ENCODE measurements at places on chromosomes 1 and 21.

- DNase-seq = no peak
Measured at GRCh38 chr1:58487002-58487401, 59.5 kb downstream of the OMA1 start.

DNA sequence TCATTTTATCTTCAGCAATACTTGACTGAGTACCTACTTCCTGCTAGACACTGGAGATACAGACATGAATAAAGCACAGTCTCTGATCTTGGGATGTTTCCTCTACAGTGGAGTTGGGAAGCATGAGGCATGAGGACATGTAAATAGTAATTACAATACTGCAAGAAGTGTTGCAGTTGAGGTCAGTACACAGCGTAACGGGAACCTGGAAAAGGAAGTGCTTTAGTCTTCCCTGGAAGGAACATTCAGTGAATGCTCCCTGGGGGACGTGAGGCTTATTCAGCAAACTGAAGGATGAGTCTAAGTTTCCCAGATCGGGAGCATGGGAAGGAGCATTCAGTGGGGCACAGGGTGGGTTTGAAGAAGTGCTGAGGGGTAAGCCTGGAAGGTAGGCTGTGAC, 112.4 kb downstream of the PIK3R3 start:
- no peak for DNase-seq

DNA sequence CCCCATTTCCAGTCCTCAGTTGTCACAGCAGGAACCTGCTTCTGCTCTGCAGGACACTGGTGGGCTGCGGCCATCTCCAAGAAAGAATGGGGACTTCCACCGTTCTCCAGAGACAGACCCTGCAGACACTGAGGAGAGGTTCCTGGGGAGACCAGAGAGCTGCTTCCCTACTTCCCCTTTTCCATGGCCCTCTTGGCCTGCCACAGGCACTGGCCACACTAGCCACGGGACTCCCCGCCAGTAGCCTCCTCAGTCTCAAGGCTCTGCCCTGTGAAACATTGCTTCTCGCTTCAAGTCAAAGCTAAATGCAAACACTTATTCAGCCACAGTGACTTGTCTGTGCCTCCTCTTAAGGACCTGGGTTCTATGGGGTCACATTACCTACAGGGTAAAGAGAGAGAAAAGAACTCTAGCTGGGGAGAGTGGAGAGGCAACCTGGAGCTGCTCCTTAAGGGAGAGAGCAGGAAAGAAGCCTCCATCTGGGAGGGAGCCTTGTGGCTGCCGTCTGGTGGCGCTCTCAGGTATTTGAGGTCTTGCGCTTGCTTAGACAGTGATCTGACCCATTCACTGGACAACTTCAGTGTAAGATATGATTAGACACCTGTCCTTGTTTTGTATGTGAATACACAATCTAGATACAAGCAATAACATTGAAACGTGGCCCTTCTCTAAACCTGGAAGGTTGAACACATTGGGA, 5.4 kb upstream of the SLAMF8 start:
- DNase-seq = no peak

DNA sequence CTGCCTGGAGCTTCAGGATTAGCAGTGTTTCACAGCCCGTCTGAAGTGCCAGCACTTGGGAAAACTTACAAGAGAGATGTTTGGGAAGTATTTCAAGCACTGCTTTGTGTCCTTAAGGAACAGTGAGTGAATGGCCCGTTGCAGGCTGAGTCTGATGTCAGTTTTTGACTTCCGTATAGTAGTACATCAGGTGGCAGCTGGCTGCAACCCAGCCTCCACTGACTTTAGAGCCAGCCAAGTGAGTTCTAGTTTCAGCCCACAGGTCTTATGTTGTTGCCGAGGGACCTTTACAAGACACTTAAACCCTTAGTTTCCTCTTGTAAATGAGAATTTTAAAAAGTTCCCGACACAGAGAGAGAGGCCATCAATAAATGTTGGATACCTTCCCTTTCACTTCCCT, 35.0 kb downstream of the UCK2 start:
- no peak for DNase-seq

DNA sequence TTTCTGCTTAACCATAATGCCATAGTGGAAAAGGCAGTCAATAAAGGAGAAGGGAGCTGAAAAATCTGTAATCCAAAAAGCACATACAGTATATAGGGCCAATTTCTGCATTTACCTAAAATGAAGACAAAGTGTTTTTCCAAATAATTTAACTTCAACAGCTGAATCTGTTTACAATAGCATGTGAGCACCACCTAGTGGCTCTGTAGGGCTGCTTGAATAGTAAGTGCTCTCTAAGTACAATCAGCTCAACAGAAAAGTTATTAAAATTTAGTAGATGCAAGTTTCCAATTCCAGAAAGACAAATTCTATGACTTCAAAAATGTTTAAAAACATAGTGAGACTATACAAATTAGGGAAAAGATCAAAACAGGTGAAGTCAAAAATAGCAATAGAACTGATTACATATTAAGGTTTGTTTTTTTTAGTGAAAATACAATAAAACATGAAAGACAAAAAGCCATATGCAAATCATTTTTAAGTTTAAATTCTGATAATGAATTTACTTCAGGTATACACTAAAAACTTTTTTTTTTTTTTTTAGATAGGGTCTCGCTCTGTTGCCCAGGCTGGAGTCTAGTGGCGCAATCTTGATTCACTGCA, 220.0 kb downstream of the SETD4 start:
- peak; percentile 66 for DNase-seq

GRCh38 chr1:30257742-30258380, 465.5 kb downstream of the MATN1 start:
- no peak for DNase-seq
